ENCODE measurements at places on chromosomes 7 and 10.

DNA sequence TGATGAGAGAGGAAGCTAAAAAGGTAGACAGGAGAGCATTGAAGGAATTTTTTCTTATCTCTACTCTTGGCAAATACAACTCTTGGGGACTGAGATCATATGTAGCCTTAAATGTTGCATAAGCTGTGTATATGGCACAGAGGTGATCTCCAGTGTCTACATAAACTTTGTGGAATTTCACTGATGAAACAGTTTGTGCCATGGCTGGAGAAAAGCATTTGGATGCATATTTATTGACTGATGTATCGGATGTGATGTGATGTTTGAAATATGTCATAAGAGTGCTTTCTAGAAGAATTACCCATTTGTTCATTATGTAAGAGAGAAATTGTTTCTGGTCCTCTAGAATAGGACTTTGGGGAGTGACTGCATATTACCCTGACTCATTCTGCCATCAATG, 244.9 kb upstream of the LRRTM3 start:
- DNase-seq = no peak

DNA sequence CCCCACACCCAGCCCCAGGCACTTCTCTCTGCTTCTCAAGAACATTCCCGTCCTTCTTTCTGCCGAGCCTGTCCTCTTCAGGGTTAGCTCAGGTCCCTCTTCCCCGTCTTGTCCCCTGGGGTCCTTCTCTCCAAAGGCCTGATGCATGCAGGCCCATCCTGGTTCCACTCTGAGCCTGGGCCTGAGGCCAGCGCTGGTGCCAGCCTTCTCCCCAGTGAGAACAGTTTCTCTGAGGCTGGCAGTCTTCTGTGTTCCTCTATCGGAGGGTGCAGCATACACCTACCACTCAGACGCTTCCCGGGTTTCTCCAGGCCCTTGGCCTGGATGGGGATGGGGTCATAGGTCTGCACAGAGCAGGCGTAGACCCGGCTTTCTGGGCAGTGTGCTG, 14.6 kb downstream of the AP5Z1 start:
- no peak for DNase-seq

- no peak for DNase-seq
Observed at GRCh38 chr10:110344622-110345021, 39.9 kb upstream of the SMNDC1 start.

DNA sequence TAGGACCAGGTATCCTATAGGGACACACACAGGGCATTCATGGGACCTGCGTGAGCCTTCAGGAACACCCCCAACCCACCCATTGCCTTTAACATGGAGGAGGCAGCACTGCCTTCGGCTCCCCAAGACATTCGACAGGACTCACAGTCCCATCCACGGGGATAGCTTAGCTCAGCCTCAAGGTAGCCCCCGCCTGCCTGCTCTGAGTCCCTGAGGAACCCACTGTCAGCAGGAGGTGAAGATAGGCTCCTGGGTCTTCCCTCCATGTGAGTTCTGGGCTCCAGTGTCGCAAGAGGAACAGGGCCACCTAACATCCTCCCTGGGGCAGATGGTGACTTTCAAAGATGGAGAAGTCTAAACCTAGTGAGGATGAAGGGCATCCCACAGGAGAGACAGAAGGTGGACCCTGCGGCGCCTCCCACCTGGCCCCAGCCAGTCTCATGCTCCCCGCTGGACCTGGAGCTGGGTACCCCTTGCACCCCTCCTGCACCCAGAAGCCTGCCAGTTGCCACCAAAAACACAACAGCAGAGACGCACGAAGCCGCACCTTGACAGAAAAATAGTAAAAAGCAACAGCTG, 4.9 kb upstream of the ADIRF start:
- DNase-seq = no peak

DNA sequence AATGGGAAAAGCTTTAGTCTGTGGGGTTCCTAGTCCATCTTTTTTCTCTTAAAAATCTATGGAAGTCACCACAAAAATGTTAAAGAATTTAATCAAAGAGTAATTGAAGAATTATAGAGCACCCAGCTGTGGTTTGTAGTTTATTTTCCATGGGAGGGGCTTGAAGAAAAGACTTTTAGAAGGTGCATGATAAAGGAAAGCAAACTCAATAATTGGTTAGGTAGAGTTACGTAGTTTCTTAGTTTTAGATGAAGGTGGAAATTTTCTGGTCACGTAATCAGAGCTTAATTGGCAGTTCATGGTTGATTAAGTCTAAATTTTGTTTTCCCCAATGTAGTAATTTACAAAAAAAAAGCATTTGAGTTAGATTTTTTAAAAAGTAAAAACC, 724 bp downstream of the ZNF107 start:
- no peak for DNase-seq

- no peak for DNase-seq
Observed at GRCh38 chr7:157437519-157438061, 100.8 kb downstream of the DNAJB6 start.

- no peak for DNase-seq
Observed at GRCh38 chr7:1939434-1940401, 269.6 kb downstream of the ELFN1 start.

DNA sequence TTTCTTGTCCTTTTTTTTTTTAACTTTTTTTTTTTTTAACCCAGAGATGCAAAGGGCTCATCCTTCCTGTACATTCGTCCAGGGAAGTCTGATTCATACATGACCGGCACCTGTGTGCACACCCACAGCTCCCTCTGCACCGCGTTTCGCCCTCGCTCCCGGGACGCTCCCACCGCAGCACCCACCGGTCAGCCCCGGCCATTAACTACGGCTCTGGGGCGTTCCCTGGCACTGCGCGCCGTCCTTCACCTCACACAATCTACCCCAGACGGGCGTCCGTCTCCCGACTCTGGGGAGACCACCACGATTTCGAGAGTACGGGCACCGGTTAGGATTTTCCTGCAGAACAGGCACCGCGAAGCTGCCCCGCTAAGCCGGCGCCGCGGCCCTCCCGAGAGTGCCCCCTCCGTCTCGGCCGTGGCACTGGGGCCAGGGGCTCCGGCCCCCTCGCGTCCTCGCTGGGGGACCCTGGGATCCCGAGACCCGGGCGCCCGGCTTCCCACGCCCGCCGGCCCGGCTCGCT, 452 bp downstream of the ATE1 start:
- peak; percentile 70 for DNase-seq
